GM04504 (cell line): ENCODE measurements at places on chromosomes 7 and 10.

- no peak for DNase-seq
These were observed 230.1 kb downstream of the WDR11 start for GRCh38 chr10:121081306-121081705.

DNA sequence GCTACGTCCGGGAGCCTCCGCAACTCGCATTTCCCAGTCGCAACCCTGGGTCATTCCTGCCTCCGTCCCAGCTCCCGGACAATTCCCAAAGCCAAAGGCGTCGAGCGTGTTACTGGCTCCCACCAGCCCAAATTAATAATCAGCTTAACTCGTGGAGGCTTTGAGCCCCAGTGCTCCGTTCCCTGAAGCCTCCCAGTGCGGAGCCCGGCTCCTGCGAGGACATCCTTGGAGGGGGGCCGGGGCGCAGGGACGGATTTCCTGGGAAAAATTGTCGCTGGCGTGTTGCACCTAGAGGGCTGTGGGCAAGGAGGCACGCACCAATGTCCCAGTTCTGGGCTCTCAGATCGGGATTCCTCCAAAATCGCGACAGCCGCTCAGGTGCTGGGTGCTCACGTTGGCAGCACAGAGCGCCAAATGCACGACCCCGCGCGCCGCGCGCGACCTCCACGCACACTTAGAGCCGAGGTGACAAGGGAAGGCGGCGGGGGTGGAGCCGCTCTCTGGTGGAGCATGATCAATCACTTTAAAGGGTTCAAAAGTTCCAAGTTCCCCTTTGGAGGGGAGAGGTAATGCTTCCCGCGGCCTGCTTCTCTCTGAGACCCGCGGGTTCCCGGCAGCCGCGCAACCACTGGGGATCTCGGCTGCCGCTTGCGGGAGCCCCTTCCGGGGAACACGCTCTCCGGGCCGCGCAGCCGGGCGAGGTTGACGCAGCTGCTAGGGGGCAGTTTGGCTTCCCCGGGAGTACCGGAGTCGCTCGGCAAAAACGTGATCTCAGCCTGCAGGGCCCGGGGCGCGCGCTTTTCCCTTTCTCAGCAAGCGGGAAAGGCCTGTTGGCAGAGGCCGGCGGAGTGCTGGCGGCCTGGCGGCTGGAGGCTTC, 25.5 kb downstream of the SKIDA1 start:
- DNase-seq = no peak

- no peak for DNase-seq
These were observed 422.4 kb upstream of the STEAP1 start for GRCh38 chr7:89731751-89732445.

DNA sequence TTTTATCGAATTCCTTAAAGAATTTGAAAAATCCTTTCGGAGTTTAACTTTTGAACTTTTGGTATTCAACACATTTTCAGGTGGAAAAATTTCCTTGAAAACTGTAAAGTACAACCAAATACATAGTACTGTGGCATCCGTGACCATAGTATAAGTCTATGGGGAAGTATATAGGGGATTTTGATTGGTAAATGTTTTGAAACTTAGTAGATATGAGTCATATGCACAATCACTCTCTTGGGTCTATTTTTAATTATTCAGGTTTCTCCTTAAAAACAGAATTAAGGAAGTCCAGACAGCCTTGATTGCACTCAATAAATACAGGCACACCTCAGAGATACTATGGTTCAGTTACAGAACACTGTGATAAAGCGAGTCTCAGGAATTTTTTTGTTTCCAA, 64.2 kb downstream of the AVL9 start:
- no peak for DNase-seq

DNA sequence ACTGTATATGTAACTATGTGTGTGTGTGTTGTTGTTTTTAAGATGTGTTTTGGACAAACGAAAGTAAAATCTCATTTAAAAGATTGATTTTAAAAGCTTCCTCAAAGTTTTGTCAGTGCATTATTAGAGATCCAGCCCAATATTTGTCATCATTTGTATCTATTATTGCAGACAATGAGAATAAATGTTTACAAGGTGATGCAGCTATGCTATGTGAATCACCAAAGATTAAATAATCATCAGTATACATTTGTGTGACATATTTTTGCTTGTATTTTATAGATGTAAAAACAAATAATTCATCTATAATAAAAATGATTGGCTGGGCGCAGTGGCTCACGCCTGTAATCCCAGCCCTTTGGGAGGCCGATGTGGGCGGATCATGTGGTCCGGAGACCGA, 35.3 kb upstream of the RTKN2 start:
- no peak for DNase-seq

DNA sequence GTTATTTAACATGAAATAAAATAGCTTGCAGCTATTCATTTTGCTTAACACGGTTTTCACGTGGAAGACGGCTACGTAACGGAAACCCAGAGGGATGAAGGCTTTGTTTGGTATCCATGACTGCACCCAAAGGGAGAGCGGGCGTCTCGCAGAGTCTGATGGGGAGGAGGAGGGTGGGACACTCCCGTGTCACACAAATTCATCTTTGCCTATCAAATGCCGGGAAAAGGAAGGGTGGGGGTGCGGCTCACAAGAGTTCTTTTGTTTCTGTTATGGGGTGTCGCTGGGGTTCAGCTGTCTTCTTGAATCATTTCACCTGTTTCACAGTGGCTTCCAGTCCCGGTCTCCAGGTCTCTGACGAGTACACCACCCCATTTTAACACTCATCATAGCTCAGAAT, 108.5 kb downstream of the ZRANB1 start:
- no peak for DNase-seq

- DNase-seq = no peak
These were observed 99.3 kb downstream of the CDC14C start for GRCh38 chr7:49023345-49024328.

- DNase-seq = no peak
These were observed 99.6 kb upstream of the PAX2 start for GRCh38 chr10:100645613-100646392.

DNA sequence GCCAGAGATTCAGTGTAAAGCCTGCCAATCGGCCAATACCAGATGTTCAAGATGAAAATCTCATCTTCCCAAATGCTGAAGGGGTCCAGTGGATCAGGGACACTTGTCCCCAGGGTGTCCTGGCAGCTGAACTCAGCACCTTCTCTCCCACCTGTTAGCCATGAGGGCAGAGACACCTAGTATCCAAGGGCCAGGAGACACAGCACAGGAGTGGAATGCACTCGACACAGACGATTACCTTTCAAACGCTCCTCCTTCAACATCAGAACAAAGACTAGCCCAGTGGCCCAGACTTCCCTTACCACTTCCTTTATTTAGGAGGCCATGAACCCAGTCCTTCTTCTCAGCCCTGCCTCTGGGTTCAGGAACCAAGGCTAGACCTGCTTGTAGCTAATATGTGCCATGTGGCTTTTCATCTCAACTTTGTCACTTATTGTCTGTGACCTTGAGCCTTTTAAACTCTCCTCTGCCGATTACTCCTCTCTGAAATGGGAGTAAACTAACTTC, 180.3 kb upstream of the PLXNA4 start:
- DNase-seq = no peak

GRCh38 chr10:81838950-81839349, 36.0 kb upstream of the NRG3 start:
- no peak for DNase-seq

GRCh38 chr7:5695727-5696345, 85.6 kb downstream of the RNF216 start:
- DNase-seq = no peak

- no peak for DNase-seq
These were observed 27.9 kb downstream of the PAPOLB start for GRCh38 chr7:4833691-4834600.

DNA sequence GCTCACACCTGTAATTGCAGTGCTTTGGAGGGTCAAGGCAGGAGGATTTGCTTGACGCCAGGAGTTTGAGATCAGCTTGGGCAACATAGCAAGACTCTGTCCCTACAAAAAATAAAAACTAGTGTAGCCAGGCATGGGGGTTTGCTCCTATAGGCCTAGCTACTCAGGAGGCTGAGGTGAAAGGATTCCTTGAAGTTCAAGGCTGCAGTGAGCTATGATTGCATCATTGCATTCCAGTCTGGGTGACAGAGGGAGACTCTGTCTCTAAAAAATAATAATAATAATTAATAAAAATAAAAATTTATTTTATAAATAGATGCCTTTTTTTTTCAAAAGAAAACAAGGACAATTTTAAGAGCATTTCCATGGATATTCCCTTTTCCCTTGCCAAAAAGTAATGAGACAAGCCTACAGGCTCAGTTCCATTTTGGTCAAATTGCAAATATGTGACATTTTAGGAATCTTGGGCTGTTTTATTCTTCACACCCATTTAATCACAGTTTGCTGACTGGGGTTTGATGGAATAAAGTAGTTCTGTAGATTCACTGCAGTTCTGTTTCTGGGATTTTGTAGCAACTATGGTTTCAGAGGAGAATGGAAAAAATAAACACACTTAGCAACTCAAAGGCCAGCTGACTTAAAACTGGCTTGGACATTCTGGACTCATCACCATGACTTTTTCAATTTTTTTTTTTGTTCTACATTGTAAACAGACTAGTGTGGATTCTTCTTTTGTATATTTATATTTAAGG, 48.4 kb upstream of the ARHGAP21 start:
- DNase-seq = no peak

DNA sequence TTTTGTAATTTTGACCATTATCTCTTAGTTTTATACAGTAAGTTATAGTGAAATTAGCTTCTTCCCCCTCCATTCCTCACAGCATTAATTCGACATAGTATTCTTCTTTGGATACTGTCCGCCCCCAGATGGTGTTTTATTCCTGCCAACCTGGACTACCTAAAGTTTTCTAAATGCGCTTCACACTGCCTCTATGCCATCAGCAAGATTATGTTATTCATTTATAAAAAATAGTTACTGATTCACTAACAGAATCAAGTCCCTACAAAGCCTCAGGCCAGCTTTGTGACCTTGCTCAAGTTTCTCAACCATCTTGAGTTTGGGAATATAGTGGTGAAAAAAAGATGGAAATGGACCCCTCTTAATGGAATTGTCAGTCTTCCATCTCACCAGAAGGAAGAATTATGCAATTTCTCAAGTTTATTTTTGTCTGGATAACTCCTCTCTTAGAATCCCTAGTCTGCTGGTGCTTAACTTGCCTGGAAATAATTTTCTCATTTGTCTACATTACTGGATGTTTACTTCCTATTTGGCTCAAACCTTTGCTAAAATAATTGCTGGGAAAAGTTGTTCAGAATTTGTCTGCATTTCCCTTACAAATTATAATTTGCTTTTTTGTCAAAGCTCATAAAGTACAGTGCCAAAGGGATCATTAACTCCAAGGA, 16.7 kb upstream of the FGL2 start:
- no peak for DNase-seq

DNA sequence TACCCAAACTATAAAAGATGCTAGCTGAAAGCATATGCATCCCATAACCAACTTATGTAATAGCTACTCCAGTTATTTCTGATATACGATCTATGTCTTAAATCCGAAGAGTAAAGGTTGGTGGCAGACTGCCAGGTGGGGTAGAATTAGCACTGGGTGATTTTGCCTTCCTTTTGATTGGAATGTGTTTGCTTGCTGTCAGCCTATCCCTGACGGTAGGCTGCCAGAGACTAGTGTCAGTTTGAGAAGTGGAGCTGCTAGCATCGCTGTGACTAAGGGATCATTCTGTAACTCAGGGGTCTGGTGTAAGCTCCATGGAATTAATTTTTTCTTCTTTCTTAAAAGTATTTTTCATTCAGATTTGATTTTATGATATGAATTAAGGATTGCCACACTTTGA, 9.5 kb upstream of the SEM1 start:
- DNase-seq = no peak

DNA sequence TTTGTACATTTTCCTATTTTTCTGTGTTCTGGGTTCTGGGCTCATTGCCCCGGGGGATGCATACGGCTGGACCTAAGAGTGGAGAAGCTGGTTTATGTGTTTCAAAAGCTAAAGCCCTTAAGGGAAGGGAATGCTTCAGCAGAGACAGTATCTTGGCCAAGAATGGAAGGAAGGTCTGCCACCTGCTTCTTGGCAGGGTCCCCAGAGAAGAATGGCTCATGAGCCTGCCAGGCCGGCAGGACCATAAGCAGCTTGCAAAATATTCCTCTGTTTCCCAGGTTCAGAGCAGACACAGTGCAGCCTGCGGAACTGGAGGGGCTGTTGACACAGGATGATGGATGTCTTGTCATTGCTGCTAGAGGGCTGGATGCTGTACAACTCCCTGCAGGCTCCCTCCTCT, 7.8 kb upstream of the ABHD11 start:
- no peak for DNase-seq

DNA sequence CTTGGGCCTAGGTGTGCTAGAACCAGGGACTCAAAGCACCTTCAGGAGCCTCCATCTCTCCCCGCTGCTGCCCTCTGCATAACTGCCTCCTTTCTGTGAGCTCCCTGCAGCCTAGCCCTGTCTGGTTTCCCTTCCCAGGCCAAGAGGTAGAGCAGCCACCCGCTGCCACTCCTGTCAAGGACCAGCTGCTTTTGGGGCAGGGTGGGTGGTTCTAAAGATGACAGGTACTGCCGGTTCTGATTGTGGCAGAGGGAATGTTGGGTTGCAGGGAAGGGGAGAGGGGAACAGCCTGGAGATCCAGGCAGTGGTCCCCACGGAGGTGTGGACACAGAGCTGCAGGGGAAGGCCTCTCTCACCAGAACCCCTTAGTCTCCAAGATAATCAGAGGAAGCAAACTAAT, 3.7 kb upstream of the FLNC start:
- DNase-seq = no peak

DNA sequence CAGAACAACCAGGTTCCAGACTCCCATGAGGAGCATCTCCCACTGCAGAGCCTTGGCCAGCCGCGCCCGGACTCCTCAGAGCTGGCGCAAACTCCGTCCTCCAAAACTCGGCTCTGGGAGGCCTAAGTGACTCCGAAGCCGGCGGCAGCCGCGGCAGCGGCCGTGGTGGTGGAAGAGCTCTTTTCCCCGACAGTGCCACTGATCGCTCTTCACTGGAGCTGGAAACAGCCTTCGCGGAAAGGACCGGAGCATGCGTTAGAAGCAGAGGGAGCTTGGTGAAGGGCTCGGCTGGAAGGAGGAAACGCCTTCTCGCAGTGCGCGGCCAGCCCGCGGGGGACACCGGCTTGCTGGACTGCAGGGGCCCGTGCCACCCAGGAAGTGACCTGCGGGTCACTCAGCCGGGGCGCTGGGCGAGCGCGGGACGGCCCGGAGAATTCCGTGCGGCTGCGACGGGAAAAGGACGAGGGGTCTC, 5.0 kb upstream of the HOXA13 start:
- no peak for DNase-seq

- DNase-seq = peak; percentile 7
These were observed 93.0 kb upstream of the SLC25A13 start for GRCh38 chr7:96414931-96415292.
